ENCODE measurements at places on chromosomes 11 and 22.

GRCh38 chr22:36767035-36767775, 8.7 kb downstream of the IFT27 start:
- DNase-seq, result no peak
- H3K27ac ChIP-seq, result no peak overlapping the region
- H3K4me3 ChIP-seq, result no peak overlapping the region
- peaks cover 16% of the 10 kb centered on the region for H3K36me3 ChIP-seq
- H3K27me3 ChIP-seq, result no peaks in the 10 kb centered on the region

DNA sequence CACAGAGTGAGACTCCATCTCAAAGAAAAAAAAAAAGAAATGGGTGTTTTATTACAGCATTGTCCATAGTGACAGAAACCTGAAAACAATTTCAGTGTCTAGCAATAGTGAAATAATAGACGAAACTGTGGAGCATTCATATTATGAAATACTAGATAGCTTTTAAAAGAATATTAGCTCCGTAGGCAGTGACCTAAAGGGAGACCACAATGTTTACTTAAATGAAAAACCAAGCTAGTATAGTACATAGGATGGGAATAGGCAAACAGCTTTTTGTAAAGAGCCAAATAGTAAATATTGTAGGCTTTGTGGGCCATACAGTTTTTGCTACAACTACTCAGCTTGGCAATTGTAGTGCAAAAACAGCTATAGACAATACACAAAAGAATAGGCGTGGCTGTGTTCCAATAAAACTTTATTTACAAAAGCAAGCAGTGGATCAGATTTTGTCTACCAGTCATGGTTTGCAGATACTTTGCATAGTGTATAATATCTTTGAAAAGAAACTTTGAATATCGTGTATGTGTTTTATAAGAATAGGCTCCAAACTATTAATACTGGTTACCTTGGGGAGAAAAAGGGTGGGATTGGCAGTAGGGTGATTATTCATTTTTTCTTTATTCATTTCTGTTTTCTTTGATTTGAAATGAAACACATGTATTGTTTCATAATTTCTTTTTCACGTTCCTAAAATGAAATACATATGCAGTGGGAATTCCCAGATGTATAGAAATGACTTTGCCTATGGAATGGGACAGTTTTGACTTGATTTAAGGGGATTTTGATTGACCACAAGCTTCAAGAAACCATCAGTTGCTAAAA, 50.7 kb downstream of the PRR5L start:
- DNase-seq, result no peak
- no peaks in the 10 kb centered on the region for H3K27me3 ChIP-seq
- H3K4me3 ChIP-seq, result no peak overlapping the region
- no peaks in the 10 kb centered on the region for H3K36me3 ChIP-seq

- no peak overlapping the region for H3K4me3 ChIP-seq
- DNase-seq, result no peak
- H3K27me3 ChIP-seq, result no peaks in the 10 kb centered on the region
- H3K36me3 ChIP-seq, result no peaks in the 10 kb centered on the region
- H3K4me1 ChIP-seq, result no peaks in the 10 kb centered on the region
Observed at GRCh38 chr11:21198498-21198897, 529.1 kb downstream of the NELL1 start.

DNA sequence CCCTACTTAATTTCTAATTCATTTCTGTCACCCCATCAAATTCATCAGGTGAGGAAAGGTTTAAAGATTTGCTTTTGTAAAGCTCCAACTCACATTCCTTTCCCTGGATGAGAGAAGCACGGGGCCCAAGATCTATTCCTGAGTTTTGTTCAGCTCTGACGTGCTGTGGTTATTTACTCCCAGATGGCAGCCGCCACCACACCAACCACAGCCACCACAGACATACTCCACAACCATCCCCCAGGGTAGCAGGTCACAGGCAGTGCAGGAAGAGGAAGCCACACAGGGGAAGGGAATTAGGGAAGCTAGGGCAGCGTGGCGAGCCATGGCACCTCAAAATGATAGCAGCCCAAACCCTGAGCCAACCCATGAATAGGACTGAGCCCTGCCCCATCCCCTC, 63.5 kb upstream of the CSNK2A3 start:
- H3K4me3 ChIP-seq, result no peak overlapping the region
- DNase-seq, result no peak
- no peak overlapping the region for H3K27ac ChIP-seq
- no peaks in the 10 kb centered on the region for H3K27me3 ChIP-seq
- H3K36me3 ChIP-seq, result no peaks in the 10 kb centered on the region

DNA sequence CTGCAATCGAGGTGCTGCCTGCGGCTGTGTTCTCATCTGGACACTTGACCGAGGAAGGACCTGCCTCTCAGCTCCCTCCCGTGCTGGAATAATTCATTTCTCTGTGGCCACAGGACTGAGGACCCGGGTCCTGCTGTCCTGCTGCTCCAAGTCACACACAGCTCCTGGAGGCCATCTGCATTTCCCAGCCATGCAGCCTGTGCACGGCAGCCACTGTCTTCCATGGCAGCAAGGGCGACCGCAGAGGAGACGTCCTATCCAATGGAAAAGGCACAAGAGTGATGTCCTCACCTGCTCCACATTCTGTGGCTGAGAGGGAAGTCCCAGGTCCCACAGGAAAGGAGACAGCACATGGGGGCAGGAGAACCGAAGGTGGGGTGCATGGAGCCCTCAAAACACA, 495.8 kb downstream of the BRD1 start:
- no peaks in the 10 kb centered on the region for H3K4me1 ChIP-seq
- H3K36me3 ChIP-seq, result no peaks in the 10 kb centered on the region
- no peaks in the 10 kb centered on the region for H3K27me3 ChIP-seq
- H3K4me3 ChIP-seq, result no peak overlapping the region
- no peak overlapping the region for H3K27ac ChIP-seq

DNA sequence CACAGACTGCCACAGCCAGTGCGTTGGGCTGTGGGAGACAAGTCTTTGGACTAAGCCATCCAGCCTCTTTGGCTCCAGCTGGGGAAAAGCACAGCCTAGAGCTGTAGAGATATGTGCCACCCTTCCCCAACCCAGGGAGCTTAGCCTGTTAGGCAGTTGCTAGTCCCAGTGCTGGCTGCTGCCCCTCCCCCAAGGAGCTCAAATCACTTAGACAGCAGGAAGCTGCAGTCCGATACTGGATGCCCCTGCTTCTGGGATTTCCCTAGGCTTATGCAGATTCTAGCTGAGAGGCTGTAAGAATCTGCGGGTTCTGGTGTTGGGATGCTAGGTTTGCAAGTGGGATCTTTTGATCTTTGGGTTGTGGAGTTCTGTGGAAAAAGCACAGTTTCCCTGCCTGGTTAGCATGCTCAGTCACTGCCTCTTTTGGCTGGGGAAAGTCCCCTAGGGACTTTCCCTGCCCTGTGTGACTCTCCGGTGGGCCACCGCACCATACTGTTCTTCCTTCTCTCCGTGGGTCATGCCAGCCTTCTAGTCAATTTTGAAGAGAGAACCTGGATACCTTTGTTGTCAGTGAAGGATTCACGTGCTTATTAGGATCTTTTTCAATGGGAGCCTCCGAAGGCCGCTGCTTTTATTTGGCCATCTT, 792.0 kb downstream of the KCNA4 start:
- DNase-seq, result no peak
- peak overlapping the region; percentile 62 for H3K4me3 ChIP-seq
- H3K27ac ChIP-seq, result no peak overlapping the region
- no peaks in the 10 kb centered on the region for H3K36me3 ChIP-seq
- no peaks in the 10 kb centered on the region for H3K4me1 ChIP-seq
- H3K27me3 ChIP-seq, result no peaks in the 10 kb centered on the region

DNA sequence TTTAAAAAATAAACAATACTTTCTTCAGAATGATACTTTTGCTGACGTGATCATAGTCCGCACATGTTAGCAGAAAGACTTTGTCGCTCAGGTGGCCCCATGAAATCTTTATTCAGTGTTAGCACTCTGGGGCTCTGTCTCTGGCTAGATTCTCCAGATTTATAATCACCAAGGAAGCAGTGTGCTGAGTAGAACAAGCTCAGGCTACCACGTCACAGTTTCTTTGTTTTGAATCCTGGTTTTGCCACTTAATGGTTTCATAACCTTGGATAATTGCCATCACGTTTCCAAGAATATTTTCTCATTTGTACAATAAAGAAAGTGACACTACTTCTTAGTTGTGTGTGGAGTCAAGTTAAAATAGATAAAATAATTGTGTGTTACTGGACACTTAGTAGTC, 3.9 kb upstream of the MUC15 start:
- no peak overlapping the region for H3K4me3 ChIP-seq
- no peaks in the 10 kb centered on the region for H3K36me3 ChIP-seq
- no peak overlapping the region for H3K27ac ChIP-seq
- H3K4me1 ChIP-seq, result peaks cover 13% of the 10 kb centered on the region
- no peaks in the 10 kb centered on the region for H3K27me3 ChIP-seq

GRCh38 chr11:31809541-31809856, 1.6 kb downstream of the PAX6 start:
- peaks cover 96% of the 10 kb centered on the region for H3K27me3 ChIP-seq
- no peak overlapping the region for H3K4me3 ChIP-seq
- no peak overlapping the region for H3K27ac ChIP-seq

DNA sequence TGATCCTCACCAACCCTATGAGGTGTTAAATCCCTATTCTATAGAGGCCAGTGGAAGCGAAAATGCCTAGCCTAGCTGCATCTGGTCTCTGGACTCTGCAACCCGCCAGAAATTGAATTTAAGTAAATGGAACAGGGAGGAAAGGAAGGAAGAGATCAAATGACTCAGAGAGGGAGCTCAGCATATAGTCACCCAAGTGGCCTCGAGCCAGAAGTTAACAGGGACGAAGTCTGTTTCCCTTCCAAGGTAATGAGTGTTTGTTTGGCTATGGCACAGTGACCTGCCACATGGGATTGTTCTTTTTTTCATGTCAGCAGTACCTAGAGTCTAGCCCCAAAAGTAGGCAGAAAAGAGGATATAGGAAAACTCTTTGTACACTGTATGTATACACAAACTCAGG, 66.3 kb downstream of the PAK1 start:
- no peak overlapping the region for H3K4me3 ChIP-seq
- no peaks in the 10 kb centered on the region for H3K27me3 ChIP-seq
- DNase-seq, result no peak
- peaks cover 10% of the 10 kb centered on the region for H3K4me1 ChIP-seq

- H3K4me1 ChIP-seq, result peaks cover 11% of the 10 kb centered on the region
- peak; percentile 65 for DNase-seq
- no peaks in the 10 kb centered on the region for H3K36me3 ChIP-seq
- no peaks in the 10 kb centered on the region for H3K27me3 ChIP-seq
Observed at GRCh38 chr11:58059007-58059350, 28.2 kb downstream of the OR6Q1 start.

GRCh38 chr11:64642871-64643255, 51.8 kb downstream of the SLC22A12 start:
- H3K36me3 ChIP-seq, result no peaks in the 10 kb centered on the region
- no peak for DNase-seq
- H3K27ac ChIP-seq, result no peak overlapping the region
- H3K4me1 ChIP-seq, result peaks cover 2% of the 10 kb centered on the region
- no peak overlapping the region for H3K4me3 ChIP-seq

GRCh38 chr11:121157756-121158155, 56.7 kb downstream of the TECTA start:
- no peak for DNase-seq
- H3K36me3 ChIP-seq, result no peaks in the 10 kb centered on the region
- H3K27ac ChIP-seq, result no peak overlapping the region
- no peaks in the 10 kb centered on the region for H3K4me1 ChIP-seq
- H3K27me3 ChIP-seq, result no peaks in the 10 kb centered on the region

DNA sequence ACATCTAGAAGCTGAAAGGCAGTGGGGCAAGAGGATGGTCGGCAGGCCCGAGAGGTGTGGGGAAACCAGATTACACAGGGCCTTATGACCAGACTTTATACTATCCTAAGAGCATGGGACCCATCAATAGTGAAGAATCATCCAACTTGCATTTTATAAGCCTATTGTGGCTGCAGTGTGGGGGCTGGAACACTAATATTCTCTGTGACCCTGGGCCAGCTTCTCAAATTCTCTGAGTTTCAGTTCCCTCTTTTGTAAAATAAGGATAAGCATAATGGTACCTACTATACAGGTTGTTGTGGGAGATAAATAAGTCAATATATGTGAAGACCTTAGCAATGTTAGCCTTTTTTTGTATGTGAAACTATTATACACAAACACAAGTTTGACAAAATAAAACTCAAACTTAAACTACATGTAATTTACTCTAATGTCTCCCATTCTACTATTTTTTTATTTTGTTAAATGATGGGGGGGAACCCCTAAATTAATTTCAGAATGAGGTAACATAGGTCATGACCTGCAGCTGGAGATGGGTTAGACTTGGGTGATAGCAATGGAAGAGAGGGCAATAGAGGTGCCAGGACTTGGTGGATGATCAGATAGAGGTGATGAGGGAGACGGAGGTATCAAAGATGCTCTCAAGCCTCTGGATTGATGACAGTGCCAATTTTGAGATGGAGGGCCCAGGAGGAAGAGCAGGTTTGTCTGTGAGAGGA, 30.1 kb downstream of the SMCO4 start:
- H3K36me3 ChIP-seq, result no peaks in the 10 kb centered on the region
- no peak overlapping the region for H3K27ac ChIP-seq
- no peaks in the 10 kb centered on the region for H3K27me3 ChIP-seq
- H3K4me1 ChIP-seq, result peaks cover 4% of the 10 kb centered on the region
- H3K4me3 ChIP-seq, result no peak overlapping the region

DNA sequence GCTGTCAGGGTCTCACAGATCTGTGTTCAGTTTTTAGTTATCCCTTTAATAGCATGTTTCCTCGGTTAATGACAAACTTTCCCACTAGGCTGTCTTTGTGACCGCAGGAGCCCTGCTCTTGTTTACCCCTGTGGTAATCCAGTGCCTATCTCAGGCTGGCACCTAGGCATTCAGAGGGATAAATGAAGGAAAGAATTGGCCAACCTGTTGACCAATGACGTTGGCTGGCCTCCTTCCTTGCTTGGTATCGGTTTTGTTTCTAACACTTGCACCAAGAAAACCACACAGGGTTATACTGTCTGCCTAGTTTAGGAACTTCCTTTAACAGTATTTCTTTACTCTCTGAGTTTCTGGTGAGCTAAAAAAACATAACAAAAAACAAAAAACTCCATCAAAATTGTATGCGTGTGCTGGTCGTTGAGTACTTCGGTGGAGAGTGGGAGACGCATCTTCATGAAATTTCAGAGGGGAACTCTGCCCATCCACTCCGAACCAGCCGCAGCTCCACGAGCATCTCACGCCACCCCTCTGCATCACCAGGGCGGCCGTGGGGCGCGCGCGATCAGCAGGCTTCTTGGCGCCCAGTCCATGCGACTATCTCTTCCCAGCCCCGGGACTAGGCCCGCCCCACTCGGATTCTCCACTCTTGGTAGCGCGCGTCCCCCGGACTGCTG, 563 bp upstream of the ENDOD1 start:
- H3K36me3 ChIP-seq, result no peaks in the 10 kb centered on the region
- H3K4me3 ChIP-seq, result peak overlapping the region; percentile 96
- no peaks in the 10 kb centered on the region for H3K27me3 ChIP-seq
- no peak for DNase-seq
- H3K4me1 ChIP-seq, result peaks cover 10% of the 10 kb centered on the region
- H3K27ac ChIP-seq, result no peak overlapping the region

DNA sequence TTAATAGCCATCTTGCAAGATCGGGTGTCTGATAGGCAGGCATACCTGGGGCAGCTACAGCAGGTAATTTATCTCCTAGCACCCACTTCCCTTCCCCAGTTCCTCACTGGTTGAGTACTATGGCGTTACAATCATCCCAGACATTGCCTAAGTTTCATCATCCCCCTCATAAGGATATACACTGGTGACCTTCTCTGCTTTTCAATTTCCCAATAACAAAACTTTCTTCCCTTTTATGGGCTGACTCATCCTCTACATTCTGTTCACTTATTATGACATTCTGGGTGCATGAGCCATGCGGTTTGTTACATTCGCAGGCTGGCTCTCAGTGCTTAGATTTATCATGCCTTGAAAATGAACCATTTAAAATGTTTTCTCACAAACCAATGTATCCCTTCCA, 5.0 kb upstream of the MRPL11 start:
- no peaks in the 10 kb centered on the region for H3K4me1 ChIP-seq
- no peak overlapping the region for H3K27ac ChIP-seq
- no peaks in the 10 kb centered on the region for H3K36me3 ChIP-seq
- H3K4me3 ChIP-seq, result no peak overlapping the region
- DNase-seq, result no peak

Data from trophoblast cell (in vitro differentiated cells and primary cell).